ENCODE measurements at places on chromosomes 1 and 21.

GRCh38 chr1:157932069-157932468 is 61.4 kb upstream of the KIRREL1 start:
- DNase-seq = no peak

DNA sequence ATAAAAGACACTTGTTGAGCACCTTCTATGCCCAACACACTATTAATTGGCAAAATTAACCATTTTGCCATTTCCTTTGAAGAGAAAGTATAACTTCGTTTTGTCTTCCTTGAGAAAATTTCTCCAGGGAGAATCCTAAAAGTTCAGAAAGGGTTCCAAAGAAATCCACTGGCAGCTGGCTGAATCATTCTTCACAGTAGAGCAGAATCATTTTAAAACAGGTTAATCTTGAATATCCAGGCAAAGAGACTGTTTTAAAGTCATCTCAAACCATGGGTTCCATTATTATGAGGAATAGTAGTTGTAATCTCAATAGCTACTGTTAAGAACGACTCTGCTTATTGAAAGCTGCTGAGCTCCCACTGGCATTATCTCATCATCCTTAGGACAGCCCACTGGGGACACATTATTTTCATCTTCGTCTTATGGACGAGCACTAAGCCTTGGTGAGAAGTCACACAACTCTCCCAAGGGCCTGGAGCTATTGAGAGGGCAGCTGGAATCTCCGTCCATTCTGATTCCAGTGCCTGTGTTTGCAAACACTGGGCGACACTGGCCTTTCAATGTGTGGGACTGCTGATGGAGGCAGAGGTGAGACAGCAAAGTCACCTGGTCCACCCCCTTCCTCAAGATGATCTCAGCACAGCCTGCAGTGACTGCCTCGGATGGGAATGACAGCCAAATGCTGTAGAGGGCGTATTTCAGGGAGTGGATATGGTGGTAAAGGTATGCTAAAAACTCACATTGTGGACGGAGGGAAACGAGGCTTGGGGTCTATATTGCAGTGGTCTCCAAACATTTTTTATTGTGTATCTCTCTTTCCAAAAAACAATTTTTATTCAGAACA is 15.3 kb upstream of the PGBD5 start:
- no peak for DNase-seq

DNA sequence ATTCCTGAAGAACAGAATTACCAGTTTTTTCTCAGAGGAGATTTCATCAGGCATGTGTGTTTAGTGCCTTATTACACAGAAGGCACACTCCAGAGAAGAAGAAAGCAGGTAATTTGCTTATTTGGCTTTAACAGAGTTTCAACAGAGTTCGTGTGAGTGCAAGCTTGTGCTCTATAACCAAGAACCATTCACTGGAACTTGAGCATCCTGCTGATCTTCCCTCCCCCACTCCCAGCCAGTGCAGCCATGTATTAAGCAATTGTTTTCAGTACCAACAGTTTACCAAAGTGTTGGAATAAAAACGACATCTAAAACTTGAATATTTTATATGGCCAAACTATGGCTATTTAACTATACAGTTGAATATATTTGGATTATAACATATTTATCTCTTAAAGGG is 4.3 kb downstream of the MGST3 start:
- no peak for DNase-seq

GRCh38 chr1:2345297-2346075 is 45.9 kb downstream of the MORN1 start:
- DNase-seq = no peak

GRCh38 chr1:26582836-26583460 is 53.4 kb downstream of the RPS6KA1 start:
- DNase-seq = no peak

GRCh38 chr1:211586538-211586937 is 7.6 kb upstream of the SLC30A1 start:
- no peak for DNase-seq

- DNase-seq = no peak
Observed at GRCh38 chr1:86913399-86913895, 479 bp downstream of the SELENOF start.

DNA sequence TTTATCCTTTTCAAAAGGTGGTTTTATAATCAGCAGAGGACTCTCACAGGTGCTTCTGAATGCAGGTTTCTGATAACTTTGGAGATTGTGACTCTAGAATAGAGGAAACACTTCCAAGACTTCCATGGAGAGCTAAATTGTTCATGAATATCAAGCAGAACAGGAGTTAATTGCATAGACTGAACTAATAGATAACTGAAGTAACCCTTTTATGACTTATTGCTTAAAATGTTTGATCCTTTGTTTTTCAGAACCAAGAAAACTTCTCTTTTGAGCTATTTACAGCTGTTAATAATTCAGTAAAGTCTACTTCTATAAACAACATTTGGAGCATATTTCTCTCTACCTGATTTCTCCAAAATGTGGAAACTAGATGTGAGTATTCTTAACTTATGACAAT is 19.9 kb downstream of the TEX46 start:
- DNase-seq = no peak

DNA sequence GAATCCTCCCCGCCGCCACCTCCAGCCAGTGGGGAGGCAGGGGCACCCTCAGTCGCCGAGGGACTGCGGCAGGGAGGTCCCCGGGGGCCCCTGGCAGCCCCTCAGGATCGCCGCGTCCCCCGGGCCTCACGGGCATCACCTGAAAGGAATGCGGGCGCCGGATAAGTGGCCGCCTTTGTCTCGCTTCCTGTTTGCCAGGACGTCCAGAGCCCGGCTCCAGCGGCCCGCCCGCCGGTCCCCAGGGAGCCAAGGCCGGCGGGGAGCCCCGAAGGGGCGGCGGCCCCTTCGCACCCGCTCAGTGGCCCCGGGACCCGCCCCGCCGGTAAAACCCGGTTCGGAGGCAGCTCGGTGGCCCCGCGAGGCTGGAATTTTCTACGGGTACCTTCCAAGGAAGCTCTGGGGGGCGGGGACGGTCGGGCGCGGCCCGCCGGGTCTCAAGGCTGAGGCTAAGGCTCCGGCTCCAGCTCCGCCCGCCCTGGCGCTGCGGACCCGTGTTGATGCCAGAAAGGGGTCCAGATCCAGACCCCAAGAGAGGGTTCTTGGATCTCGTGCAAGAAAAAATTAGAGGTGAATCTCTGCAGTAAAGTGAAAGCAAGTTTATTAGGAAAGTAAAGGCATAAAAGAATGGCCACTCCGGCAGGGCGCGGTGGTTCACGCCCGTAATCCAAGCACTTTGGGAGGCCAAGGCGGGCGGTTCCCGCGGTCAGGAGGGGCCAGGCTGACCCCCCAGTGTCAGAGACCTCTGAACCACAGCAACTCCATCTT is 12.6 kb downstream of the TINAGL1 start:
- DNase-seq = no peak

- DNase-seq = no peak
Observed at GRCh38 chr1:66557157-66557556, 23.2 kb downstream of the SGIP1 start.

- DNase-seq = no peak
Observed at GRCh38 chr1:156807627-156808026, 9.0 kb downstream of the SH2D2A start.

DNA sequence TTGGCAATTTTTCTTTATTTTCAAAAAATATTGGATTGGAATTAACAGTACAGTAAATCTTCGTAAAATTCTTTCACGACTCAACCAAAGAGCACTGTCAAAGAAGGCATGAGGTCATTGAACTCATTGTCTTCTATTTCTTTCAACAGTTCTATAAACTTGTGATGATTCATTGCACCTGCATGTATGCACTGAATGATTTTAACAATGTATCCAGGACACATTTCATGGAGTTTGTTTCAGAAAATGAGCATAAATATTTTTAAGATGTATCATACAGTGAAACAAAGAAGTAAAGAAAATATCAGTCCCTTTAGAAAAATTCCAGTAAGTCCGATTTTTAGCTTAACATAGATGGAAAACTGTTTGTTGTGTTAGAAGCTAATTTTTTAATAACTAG is 33.6 kb upstream of the CD34 start:
- no peak for DNase-seq

DNA sequence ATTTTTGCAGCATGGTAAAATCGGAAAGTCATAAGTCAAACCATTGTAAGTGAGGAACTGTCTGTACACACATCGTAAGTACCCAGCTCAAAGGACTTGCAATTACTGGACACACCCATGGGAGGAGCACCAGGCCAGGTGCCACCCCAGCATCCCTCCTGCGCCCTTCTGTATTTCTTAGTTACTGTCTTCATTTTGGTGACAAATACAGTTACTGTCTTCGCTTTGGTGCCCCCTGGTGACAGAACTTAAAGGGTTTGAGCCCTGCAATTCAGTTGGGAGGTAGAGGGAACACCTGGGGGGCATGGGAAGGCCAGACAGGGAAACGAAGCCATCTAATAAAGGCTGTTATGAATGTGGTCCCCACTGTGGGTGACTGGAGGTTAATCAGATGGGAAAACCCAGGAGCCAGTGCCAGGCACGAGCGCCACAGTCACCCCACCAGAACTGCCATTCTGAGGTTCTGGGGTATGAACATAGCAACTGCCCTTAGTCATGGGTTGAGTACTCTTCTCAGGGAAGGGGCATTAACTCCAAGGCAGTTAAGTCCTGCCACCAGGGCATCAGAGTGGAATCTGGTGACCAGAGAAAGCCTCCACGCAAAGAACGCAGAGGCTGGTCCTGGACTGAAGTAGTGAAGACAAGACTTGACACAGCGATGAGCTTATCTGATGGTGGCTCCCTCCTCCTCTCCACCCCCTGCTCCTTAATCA is 612.9 kb downstream of the PTPRU start:
- no peak for DNase-seq

GRCh38 chr1:241695246-241696171 is 43.4 kb downstream of the WDR64 start:
- no peak for DNase-seq

GRCh38 chr1:159015440-159015909 is 5.8 kb downstream of the IFI16 start:
- DNase-seq = peak; percentile 44

- DNase-seq = no peak
Observed at GRCh38 chr1:62250126-62250726, 55.6 kb downstream of the L1TD1 start.

DNA sequence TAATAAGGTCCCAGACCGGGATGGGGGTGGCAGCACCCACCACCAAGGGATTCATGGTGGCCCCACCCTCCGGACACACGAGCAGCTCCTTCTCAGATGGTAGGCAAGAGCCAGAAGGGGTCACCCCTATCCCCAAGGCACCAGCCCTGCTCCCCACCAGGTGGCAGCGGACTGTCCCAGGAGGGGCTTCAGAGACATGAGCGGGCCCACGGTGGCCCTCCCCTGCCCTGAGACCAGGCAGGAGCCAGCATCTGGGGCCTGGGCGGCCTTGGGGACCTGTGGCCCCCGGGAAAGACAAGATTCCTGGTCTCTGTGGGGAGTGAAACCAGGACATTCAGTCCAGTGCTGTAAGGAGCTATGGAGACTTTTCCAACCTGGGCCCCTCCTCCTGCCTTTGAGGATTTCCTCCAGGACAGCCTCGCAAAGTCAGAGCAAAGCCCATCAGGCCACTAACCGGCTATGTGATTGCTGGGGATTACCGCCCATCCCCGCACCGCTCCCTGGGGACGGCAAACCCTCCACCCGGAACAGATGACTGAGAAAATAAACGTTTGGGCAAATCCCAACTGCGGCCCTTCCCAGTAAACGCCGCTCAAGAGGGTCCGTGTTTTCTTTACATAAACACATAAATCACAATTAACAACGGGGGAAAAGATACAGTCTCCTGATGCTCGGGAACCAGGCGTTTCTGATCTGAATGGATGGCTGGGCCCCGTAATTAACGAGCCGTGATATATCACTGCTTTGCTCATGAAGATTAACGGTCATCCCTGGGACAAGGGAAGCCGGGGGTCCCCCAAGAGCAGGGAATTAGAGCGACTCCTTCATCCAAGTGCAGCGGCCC is 50.9 kb upstream of the ARHGEF16 start:
- DNase-seq = no peak

DNA sequence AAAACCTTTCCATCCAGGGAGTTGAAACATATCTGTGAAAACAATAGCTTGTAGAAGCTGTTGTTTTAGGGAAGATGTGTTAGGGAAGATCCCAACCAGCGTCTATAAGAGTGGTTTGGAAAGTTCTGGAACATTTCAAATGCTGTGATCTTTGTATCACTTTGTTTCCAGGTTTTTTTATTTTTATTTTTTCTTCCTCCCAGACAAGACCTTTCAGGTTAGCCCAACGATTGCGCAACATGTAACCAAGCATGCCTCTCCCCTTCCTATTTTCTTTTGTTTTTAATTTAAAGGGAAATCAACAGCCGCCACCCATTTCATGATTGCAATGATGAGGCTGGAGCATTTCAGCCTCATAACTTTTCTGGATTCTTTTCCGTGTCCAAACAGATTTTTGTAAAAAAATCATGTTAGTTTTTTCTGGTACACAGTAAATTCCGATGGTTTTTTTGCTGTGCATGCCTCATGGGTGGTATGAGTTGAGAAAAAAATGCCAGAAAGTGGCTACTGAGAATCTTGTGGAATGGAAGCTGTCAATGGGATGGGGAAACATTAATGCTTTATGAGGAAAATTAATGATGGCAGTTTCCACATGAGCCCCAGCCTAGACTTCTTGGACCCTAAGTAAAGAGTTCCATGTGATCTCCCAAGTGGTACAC is 109.3 kb downstream of the RUNX1 start:
- DNase-seq = no peak

- no peak for DNase-seq
Observed at GRCh38 chr1:185267301-185267700, 49.7 kb downstream of the IVNS1ABP start.

- no peak for DNase-seq
Observed at GRCh38 chr1:18734461-18735223, 104.0 kb downstream of the PAX7 start.

DNA sequence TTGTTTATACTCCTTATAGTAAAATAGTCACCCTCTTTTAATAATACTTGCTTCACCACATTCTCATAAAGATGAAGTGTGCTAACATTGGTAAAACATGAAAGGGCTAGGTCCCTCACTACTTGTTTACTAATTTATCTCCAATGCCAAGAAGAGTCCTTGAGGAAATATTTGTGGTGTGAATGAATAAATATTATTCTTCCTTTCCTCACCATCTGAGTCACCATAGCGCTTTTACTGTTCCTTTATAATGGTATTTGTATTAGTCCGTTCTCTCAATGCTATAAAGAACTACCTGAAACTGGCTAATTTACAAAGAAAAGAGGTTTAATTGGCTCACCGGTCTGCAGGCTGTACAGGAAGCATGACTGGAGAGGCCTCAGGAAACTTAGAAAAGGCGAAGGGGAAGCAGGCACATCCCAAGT is 222.8 kb upstream of the ZRANB2 start:
- no peak for DNase-seq

Measured in left hindlimb (tissue), 1 donor.